ENCODE measurements at places on chromosomes 12 and 14.
A peak's percentile ranks its signal among the peaks of the same experiment; 100 is the strongest.

- DNase-seq, result peak; percentile 53
Observed at GRCh38 chr12:21940549-21941505, at the start of gene ABCC9. ABCC9 (minus strand) TSS chr12:21941426; CDS start chr12:21936674, 4,752 bp downstream.

DNA sequence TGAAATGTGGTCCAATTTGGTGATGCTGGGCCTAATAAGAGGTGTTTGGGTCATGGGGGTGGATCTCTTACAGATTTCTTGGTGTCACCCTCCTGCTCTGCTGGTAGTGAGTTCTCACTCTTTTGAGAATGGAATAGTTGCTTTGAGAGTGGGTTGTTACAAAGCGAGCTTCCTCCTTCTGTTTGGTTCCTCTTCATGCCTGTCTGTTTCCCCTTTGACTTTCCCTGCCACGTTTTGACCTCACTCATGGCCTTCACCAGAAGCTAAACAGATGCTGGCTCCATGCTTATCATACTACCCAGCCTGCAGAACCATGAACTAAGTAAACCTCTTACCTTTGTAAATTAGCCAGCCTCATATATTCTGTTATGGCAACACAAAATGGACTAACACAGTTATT, 57.7 kb upstream of the LDHB start:
- no peak for DNase-seq

DNA sequence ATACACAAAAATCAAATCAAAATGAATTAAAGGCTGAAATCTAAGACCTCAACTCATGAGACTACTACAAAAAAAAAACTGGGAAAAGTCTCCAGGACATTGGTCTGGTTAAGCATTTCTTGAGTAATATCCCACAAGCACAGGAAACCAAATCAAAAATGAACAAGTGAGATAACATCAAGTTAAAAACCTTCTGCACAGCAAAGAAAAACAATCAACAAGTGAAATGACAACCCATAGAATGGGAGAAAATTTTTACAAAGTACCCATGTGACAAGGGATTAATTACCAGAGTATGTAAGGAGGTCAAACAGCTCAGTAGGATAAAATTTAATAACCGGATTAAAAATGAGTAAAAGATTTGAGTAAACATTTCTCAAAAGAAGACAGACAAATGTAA, 338.7 kb downstream of the SLC16A7 start:
- no peak for DNase-seq

- DNase-seq, result peak; percentile 87
Observed at GRCh38 chr14:101961011-101961721, 3.2 kb upstream of the DYNC1H1 start.

DNA sequence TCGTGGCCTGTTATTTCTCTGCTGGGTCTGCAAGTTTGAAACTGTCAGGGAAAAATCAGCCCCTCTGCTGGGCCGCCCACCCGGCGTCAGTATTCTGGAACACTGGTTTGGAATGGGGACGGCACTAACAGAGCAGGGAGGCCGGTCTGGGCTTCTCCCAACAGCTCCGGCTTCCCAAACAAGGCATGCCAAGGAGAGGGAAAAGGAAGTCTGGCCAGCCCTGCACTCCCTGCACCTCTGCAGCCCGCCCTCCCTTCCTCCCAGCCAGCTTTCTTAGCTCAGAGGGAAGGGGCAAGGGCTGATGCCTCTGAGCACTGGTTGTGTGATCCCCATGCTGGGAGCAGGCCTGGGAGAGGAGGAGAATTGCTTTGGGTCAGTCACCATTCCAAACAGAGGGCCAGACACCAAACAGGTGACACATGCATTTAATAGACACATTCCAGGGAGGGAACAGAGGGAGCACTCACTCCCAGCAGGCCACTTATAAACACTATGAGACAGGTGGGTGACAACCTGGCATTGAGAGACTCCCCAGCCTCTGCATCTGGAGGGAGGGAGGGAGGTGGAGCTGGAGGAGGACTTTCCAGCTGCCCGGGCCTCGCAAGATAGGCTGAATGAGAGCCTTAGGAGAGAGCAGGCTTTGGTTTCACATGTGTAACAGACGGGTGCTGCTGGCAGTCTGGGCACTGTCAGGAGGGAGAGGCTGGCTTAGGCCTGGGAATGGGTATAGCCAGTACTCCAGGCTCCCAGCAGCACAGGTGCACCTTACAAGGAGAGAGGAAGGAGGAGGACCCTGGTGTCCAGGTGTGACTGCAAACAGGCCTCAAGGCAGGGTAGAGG, 10.3 kb downstream of the KRT75 start:
- no peak for DNase-seq

- no peak for DNase-seq
Observed at GRCh38 chr12:119249383-119250155, 70.8 kb downstream of the HSPB8 start.

DNA sequence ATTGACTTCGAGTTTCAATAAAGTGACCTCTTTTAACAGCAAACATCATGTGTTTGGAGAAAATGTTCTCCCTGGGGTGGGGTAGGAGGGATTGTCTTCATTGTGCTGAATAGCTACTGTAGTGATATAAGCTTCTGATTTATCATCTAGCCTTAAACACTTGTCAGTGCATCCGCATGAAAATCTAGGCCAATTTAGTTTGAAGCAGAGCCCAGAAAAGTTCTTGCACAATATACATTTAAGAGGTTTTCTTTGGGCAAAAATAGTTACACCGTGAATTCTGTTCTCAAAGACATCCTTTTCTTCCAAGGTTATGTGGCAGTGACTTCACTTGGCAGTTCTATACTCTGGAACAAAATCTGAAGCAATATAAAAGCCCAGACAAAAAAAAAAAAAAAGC, 136.0 kb upstream of the IFNG-AS1 start:
- no peak for DNase-seq

DNA sequence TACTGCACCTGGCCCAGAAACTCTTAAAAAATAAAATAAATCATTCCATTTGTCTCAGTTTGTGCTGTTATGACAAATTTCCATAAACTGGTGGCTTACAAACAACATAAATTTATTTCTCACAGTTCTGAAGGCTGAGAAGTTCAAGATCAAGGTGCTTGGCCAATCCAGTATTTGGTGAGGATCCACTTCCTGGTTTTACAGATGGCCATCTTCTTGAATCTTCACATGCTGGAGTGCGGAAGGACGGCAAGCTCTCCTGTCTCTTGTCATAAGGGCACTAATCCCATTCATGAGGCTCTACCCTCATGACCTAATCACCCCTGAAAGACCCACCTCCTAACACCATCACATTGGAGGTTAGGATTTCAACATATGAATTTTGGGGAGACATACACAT, 29.9 kb upstream of the MYBPC1 start:
- no peak for DNase-seq

- DNase-seq, result no peak
Observed at GRCh38 chr12:93916402-93916801, 232.0 kb upstream of the PLXNC1 start.

GRCh38 chr12:53777412-53777811, 25.6 kb upstream of the CISTR start:
- DNase-seq, result no peak

GRCh38 chr14:101200008-101200649, 296.6 kb upstream of the RTL1 start:
- DNase-seq, result peak; percentile 7

DNA sequence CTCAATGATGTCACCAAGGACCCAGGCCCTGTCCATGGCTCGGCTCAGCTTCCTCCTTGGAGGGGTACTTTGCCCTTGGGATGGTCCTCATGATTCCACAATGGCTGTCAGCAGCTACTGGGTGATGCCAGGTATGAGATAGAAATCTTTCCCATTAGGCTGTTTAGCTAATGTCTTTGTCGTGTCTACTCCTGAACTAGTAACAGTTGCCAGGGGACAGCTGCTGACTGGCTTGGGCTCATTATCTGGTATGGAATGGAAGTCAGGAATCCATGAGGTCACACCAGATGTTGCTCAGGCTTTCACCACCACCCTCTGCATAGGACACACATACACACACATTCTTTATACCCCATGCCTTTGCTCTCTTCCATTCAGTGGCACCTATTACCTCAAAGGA, 9.2 kb downstream of the PRPH start:
- no peak for DNase-seq

DNA sequence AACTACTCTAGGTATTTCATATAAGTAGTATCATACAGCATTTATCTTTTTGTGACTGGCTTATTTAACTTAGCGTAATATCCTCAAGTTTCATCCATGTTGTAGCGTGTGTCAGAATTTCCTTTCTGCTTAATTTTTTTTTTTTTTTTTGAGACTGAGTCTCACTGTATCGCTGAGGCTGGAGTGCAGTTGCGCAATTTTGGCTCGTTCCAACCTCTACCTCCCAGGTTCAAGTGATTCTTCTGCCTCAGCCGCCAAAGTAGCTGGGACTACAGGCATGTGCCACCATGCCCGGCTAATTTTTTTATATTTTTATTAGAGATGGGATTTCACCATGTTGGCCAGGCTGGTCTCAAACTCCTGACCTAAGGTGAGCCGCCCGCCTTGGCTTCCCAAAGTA, 28.9 kb downstream of the PNMA1 start:
- no peak for DNase-seq

DNA sequence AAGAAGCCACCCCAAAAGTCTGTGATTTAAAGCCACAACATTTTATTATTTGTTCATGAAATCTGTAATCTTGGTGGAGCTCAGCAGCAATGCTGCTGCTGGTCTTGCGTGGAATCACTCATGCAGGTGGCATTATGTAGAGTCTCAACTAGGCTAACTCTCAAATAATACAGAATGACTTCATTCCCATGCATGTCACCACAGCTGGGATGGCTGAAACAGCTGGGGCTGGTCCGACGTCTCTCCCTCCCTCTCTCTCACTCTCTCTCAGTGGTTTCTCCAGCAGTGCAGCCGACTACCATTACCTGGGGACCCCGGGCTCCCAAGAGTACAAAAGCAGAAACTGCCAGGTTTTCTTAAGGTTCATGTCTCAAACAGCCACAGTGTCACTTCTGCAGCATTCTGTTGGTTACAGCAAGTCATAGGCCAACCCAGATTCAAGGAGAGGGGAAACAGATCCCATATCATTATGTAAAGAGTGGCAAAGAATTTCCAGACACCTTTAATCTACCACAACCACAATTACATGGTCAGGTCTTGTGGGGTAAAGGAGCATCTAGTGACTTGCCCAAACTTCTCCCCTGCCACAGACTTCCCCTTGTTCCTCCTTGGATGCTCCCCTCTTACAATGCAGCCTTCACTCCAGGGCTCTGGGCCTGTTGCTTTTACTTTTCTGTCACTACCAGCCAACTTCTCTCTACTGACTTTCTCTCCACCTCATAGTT, 192.0 kb upstream of the HMGA2 start:
- DNase-seq, result no peak

DNA sequence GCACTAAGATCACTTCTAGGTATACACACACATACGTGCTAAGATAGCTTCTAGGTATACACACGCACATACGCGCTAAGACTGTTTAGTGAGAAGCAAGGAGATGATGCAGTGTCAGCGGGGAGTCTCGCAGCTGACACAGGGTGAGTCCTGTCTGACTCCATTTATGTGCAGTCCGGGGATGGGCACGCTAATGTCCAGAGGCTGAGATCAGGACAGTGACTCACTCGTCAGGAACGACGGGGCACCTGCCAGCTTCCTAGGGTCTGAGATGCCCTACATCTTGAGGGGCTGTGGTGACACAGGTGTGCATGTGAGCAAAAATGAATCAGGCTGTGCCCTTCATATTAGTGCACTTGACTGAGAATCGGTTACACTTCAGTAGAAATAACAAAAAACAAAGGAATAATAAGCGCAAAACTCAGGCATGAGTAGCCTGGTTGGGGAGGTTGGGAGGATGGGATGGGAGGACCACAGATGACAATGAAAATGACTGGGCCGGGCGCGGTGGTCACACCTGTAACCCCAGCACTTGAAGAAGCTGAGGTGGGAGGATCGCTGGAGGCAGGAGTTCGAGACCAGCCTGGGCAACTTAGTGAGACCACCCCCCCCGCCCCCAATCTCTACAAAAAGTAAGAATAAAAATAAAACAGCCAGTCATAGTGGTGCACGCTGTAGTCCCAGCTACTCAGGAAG, 29.1 kb upstream of the ULK1 start:
- no peak for DNase-seq

GRCh38 chr12:102917026-102917787, at the start of gene PAH:
PAH (minus strand) TSS chr12:102917244; CDS start chr12:102917130, 114 bp downstream.
- DNase-seq, result peak; percentile 55

DNA sequence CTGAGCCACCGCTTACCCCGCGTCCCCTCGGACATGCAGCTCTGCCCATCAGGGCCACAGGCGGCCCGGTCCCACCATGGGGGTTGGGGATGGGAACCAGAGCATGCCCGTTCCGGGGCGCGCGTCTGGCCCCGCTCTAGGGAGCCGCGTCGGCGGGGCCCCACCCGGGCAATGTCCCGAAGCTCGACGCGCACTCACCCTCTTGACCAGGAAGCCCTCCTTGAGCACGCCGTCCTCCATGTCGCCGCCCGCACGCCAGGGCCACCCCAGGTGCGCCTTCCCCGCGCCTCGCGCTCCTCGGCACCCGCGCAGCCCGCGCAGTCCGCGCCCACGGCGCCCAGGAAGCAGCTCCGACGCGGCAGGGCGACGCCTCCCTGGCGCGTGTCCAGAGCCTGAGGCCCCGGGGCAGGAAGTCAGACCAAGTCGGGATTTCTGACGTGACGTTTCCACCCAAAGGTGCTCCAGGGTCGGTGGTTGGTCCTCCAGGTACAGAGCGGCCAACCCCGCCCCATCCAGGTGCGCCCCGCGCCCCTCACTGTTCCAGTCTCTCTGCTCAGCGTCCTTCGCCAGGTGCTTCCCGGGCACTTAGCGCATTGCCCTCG, at the start of gene PLEK2:
TSS of gene PLEK2 (minus strand) at position 346 of the 602 bp plus-strand sequence. CDS start at position 240, 106 bp downstream.
- peak; percentile 69 for DNase-seq

DNA sequence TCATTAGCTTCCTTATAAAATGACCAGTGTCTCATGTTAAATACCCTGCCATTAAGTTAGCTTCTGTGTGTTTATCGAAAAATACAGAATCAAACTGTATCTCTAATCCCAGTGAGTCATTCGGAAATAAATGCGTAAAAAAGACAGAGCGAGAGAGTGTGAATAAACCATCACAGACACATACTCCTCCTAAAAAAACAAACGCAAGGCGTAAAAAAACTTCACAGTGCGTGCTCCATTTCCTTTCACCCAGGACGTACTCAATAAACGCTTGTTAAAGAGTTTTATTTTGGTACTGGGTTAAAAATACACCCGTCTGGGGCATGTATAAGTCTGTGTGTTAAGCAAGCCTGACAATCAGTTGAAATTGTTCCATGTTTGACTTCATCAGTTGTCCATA, 58.8 kb upstream of the ISM2 start:
- DNase-seq, result no peak

DNA sequence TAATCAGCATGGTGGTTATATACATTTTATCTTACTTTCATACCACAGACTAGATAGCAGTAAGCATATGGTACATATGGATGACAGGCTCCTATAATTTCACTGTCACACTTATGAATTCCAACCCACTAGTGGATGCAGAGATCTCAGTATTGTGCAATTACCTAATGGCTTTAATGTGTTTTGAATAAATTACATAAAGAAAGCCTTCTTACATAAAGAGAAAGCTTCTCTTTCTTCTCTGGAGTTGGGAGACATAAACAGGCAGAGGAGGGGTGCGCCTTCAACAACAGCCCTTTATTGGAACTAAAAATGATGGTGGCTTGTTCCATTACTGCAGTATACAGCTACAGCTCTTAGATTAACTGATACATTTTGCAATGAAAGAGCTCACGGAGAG, 52.6 kb downstream of the SAV1 start:
- DNase-seq, result no peak

Data from activated CD8-positive, alpha-beta memory T cell treated with anti-CD3 and anti-CD28 coated beads, Interleukin-2, amount 50 U/mL, for 48 hours (primary cell).